Right ventricle myocardium superior (tissue), 1 donor: ENCODE measurements at places on chromosomes 12 and 14.

DNA sequence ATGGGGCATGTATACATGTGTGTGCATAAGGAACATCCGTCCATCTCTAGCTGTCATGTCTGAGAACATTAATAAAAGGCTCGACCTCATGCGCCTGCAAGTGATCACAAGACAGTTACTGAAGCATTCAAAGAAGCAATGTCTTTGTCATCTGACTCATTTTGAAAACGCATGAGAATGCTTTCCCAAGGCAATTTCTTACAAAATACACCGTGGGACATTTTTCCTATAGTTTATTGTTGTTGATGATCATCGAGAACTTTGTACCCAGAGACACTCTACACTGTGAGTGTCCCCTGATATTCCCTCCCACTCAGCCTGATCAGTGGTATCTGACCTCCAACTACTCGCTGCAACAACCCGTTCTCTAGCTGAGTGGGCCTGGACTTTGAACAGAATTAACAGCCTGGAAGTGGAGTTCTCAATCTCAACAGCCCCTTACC is 68.1 kb downstream of the ETV6 start:
- DNase-seq: no peak

- no peak for DNase-seq
These were observed 208.5 kb upstream of the NEDD1 start for GRCh38 chr12:96698521-96698920.

- no peak for DNase-seq
These were observed 87.2 kb downstream of the SCN8A start for GRCh38 chr12:51678086-51678724.

DNA sequence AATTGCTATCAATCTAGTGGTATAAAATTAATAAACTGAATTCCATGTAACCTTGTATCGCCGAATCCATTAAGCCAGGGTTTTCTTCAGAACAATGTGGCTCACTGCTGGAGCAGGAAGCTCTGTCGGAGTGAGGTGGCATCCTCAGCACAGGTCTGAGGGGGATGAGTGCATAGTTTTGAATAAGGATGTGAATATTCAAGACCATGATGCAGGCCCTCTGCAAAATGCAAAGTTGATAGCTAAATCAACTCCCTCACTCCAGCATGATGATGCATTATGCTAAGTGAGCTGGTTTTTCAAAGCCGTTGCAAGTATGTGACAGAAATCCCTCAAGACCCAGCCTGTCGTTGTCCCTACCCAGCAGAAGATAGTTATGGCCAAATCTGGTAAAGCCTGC is 53.0 kb downstream of the TRIM9 start:
- DNase-seq: no peak

GRCh38 chr14:39441805-39442204 is 9.6 kb upstream of the FBXO33 start:
- DNase-seq: no peak

DNA sequence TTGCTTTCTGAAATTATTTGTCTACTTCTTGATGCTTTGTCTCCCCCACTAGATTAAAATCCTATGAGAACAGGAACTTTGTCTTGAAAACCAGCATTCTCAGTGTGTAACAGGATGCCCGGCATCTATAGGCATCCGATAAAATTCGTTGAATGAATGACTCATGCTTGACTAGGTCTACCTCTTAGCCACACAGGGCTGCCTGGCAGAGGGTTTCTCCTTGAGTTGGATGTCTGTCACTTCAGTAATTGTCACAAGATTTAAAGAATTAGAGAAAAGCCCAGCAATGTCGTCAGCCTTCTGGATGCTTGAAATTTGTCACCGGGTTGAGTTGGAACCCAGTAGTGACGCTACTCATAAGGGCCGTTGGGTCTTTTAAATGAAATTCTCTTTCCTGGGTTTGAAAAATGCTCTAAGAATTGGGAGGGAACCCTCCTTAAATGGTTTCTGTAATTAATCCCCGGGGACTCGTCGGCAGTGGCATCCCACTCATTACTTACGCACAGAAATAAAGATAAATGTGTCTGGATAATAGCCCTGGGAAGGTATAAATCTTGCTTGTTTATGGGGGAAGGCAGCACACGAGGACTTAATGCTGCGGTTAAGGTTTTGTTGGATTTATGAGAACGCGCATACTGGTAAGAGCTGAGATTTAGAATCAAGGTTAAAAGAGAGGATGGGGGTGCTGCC is 194.1 kb downstream of the AACS start:
- no peak for DNase-seq

GRCh38 chr14:93319958-93320357 is 12.9 kb downstream of the BTBD7 start:
- no peak for DNase-seq

DNA sequence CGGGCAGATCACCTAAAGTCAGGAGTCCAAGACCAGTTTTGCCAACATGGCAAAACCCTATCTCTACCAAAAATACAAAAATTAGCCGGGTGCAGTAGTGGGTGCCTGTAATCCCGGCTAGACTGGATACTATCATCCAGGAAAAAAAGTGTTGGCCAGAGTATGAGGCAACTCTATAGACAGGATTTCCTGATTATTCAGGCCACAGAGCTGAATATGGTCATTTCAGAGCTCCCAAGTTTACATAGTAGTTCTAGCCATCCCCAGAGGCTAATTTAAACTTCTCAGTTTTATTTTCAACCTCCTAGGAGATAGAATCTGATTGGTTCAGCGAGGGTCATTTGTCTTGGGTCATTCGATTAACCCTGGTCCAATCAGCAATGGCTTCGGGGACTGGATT is 7.3 kb downstream of the RPGRIP1 start:
- DNase-seq: no peak

- no peak for DNase-seq
These were observed 16.7 kb upstream of the AQP2 start for GRCh38 chr12:49933796-49934195.

DNA sequence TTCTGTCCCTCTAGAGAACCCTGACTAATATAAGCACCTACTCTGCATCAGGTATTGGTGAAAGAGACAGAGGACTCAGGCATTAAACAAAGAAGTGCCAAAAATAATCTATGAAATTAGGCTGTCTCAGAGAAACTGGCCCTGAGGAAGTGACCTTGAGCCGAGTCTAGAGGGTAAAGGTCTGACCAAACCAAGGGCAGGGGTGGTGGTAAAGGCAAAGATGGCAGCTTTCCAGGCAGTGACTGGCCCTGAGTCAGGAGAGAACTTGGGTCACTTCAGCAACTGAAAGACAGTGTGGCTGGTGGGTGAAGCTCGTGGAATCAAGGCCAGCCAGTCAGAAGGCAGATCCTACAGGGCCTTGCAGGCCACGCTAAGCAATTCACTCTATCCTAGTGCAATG is 30.6 kb downstream of the CDKL1 start:
- no peak for DNase-seq

- no peak for DNase-seq
These were observed 38.2 kb upstream of the RIC8B start for GRCh38 chr12:106736051-106736957.

GRCh38 chr12:56391721-56392120 is 29.1 kb upstream of the APOF start:
- no peak for DNase-seq

DNA sequence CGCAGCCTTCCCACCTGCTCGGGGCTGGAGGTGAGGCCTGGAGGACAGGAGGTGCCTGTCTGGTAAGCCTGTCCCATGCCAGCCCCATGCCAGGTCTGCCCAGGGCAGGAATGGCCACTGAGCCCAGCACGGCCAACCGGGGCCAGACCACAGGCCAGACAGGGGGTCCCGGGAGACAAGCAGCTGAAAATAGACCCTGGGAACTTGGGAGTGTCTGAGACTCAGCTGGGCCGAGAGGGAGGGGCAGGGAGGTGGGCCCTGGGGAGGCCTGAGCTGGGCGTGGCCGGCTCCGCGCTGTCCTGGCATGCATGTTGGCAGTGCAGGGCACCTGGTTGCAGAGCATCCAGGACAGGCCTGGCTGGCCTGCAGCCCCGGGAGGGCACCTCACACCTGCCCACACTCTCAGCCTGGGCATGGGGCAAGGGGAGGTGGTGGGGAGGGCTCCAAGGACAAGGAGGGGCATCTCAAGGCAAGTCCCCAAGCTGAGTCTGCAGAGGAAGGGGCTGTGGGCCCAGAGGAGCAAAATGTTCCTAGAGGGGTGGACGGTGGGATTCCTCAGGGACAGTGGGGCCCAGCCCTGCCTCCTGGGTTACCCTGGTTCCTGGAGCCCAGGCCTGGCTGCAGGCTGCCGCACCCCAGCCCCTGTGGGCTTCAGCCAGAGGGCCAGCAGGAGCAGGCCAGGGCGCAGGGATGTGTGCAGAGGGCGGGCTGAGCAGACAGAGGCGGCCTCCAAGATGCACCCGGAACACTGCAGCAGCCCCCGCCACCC is 3.2 kb upstream of the CRIP1 start:
- no peak for DNase-seq

DNA sequence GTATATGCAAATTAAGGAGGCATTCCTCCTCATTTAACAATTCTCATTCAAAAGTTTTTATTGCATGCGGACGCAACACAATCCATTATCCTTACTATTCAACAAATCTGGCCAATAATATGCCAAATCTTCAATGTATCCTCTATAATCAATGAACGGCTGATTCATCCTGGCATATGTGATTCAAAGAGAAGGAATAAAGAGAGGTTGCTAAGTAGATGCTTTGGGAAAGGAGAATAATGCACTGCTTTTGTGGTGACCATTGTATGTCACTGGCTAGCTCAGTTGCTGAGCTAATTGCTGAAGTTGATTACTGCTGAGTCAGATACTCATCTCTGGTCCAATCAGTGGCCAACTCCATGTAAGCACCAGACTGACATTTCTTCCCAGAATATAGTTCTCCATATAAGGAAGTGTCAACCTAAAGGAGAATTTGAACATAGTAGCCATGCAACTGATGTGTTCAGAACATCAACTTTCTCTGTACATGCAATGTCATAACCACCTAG is 148.0 kb downstream of the PDZRN4 start:
- no peak for DNase-seq

DNA sequence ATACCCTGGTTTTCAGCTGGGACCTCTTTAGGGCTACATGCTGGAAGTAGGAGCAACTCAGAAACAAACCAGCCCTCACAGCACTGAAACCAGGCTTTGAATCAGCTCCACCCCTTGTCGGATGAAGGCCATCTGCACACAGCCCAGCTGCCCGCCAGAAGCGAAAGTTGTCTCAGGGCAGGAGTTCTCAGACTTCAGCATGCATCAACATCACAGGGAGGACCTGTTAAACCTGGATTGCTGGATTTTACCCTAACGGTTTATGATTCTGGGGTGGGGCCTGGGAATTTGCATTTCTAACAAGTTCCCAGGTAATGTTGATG is 10.9 kb downstream of the SYNDIG1L start:
- no peak for DNase-seq

DNA sequence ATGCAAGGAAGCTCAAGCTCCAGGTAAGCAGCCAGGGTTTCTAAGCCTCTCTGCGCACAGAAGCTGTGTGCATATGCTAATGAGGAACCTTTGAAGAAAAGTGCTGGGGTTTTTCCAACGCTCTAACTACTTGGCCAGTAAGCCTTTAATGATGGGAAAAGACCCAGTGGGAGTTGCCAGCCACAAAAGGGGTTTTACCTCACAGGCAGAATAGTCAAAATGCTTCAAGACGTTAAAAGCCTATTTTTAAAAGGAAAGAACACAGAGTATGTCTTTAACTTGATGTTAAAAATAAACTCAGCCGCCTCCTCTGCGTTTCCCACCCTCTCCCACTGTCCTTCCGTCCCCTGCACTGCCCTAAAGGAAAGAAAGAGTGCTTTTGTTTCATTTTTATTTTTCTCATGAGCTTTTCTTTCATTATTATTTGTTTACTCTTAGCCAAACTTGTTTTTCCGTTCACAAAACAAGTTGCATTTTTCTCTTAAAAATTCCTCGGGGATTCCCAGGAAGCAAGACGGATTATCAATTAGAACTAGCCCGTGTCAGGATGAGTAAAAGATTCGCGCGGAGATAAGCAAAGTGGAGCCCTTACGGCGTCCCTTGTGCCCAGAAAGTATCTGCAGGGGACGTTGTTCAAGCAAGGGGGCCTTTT is 209.8 kb upstream of the NUDT4 start:
- no peak for DNase-seq
